ENCODE measurements at places on chromosomes 4 and X.

DNA sequence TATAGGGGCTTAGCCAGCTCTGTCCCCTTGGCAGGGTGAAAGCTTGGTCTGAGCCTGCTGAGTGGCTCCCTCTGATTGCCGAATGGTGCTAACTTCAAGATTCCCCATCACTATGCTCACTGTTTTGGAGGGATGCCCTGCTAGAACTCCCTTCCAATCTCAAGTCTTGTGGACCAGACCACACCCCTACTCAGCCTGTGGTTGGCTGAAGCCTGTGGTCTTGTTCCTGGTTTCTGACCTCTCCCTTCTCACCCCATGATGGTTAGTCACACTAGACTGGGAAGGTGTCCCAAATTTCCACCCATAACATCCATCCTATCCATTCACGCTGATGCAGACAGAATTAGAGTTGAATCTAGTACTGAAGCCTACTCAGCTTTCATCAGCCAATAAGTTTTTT is 184.7 kb upstream of the NDP start:
- DNase-seq = no peak

GRCh38 chr4:36224972-36225903 is 19.1 kb downstream of the ARAP2 start:
- DNase-seq = no peak

DNA sequence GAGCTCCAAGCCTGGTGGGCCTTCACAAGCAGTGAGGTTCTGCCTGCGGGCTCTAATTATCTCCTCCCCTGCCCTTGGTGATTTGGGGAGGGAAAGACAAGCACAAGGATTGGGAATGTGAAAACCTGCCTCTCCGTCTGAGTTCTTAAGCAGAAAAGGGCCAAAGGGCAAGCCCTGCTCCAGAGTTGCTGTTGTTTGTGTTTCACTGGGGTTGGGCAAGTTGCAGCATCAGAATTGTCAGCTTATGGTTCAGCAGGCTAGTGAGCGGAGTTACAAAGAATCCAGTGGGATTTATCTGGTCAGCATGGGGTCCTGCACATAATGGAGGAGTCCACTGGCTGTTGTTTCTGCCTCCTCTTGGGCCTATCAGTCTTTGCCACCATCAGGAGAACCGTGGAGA is 60.5 kb downstream of the NHS start:
- no peak for DNase-seq

- no peak for DNase-seq
Measured at GRCh38 chrX:7996414-7996813, 69.2 kb upstream of the PNPLA4 start.

- DNase-seq = no peak
Measured at GRCh38 chr4:77990904-77991358, 66.2 kb upstream of the FRAS1 start.

GRCh38 chrX:31323658-31324057 is 251.8 kb upstream of the FTHL17 start:
- DNase-seq = no peak

DNA sequence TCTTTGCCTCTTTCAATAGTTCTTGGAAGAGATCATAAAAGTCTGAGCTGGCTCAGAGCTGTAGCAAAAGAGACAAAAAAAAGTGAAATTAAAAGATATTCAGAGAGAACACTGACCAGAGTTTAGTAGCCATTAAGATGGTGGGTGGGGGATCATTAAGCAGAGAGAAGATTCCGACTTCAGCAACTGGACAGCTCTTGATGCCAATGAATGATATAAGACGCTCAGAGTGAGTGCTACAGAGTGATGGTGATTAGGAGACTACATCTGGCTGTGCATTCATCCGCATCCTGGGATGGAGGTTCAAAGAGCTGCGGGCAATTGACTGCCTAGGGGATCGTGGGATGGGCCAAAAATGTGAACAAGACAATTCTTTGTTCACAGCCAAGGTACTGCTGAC is 178.5 kb downstream of the PACRGL start:
- DNase-seq = no peak

GRCh38 chr4:75881476-75881875 is 20.8 kb downstream of the PPEF2 start:
- DNase-seq = no peak

DNA sequence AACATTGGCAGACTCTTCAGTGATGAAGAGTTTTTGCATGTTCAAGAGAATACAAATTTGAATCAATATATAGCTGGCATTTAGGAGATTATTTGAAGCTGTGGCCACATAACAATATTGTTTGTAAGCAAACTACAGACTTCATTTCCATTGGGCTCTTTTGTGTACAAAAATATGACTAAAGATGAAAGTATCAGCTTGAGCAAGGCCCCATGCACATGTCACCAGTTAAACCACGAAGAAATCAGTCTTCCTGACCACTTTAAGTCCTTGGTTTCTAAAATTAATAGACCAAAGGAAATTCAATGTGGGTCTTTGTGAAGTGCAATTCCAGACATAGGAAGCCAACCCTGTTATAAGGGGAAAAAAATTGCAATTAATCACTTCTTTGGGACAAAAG is 1664.6 kb upstream of the ADGRL3 start:
- DNase-seq = no peak

GRCh38 chr4:13694256-13694655 is 66.7 kb upstream of the BOD1L1 start:
- DNase-seq = no peak

DNA sequence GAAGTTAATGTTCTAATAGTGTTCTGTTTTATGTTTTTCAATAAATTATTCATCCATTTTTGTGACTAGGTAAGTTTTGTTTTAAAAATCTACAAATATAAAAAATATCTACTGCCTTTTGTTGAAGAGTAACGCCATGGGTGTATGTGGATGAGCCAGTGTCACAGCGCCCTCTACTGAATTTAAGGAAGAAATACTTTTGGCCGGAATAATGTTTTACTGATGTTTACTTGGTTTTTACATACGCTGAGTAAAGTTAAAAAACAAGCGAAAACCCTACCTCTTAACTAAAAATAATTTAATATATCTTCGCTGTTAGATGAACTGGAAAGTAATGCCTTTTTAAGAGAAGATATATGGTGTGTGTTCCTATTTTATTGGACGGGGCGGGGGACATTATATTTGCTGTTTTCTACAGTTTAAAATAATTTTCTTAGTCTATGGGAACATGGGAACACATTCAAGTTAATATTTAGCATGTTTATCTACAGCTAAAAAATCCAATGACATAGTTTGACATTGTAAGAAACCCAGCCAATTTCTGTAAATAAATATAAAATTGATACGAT is 86.1 kb downstream of the CPE start:
- DNase-seq = no peak

- DNase-seq = no peak
Measured at GRCh38 chr4:169139021-169139420, 129.0 kb upstream of the CBR4 start.

DNA sequence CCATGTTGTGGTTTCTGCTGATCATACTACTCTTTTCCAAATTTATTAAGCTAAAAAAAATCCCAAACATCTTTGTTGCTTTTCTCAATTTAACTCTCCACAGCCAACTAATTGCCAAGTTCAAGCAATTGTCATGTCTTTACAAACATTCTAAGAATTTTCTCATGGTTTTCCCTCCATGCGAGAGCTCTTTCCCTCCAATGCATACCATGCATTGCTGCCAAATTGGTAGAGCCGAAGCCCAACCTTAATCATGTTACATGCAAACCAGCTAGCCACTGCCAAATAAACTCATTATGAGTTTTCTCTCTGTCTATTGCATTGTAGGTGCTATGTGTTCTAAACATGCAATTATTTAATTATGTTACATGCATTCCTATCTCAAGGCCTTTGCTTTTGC is 123.9 kb downstream of the GC start:
- DNase-seq = no peak
